Left renal pelvis (tissue), 4 donors: ENCODE measurements at places on chromosomes 16 and 17.

GRCh38 chr16:2019518-2019920 lies at the start of gene NPW:
TSS of gene NPW (plus strand) at chr16:2019785.
- no peak for DNase-seq

DNA sequence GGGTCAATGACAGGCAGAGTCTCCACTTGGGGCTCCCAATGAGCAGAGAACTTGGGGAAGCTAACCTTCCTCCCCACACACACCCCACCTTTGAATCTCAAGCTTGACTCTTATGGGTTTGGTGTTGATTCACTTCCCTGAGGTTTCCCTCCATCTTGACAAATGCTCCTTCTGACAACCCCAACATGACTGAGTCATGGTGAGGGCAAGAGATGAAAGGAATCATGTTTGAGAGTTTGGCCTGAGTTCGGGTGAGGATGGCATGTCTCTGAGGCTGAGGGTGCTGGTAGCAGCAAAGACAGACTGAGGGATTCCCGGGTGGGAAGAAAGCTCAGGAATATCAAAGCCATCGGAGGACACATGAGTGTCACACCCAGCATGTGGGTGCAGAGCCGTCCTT lies 18.7 kb downstream of the KRT9 start:
- DNase-seq, result no peak

DNA sequence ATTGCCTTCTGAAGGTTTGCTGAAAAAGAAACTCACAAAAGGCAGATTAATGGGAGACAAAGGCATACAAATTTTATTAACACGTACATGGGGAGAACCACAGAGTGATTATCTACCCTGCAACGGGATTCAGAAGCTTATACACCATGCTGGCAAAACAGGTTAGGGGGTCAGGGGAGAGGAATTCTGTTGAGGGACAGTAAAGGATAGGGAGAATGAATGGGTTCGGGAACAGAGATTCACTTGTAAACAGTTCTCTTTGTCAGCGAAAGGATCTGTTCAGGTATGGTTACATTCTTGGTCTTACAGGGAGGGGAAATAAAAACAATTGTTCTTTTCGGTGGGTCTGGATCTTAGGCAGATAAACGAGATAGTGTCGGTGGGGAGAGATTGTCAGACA lies 54.3 kb upstream of the B4GALNT2 start:
- no peak for DNase-seq

GRCh38 chr16:88343271-88343791 lies 39.4 kb upstream of the ZNF469 start:
- no peak for DNase-seq

DNA sequence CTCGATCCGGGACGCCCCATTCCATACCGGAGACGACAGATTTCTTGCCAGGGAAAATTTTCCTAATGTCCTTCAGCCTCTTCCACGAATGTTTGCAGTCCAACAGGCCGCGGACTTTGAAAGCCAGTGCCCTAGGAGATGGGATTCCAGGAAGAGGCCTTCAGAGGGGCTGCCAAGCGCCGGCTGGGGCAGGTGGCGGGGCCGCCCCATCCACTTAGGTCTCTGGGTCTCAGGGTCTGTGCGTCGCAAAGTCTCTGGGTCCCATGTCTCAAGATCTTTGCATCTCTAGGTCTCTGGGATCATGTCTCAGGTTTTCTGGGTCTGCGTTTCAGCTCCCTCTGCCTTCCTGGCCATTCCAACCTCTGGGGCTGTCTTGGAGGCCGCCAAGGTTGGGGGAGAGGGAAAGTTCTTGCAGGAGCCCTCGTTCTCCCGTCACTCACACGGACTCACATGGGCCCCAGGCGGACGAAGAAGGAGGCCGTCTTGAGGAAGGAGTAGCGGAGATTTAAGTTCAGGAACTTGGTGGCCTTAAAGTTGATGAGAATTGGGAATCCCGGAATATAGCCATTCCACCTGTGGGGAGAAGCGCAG lies 7.2 kb downstream of the ALOX12B start:
- DNase-seq, result no peak

GRCh38 chr16:89672177-89672941 lies 14.1 kb upstream of the CDK10 start:
- no peak for DNase-seq

DNA sequence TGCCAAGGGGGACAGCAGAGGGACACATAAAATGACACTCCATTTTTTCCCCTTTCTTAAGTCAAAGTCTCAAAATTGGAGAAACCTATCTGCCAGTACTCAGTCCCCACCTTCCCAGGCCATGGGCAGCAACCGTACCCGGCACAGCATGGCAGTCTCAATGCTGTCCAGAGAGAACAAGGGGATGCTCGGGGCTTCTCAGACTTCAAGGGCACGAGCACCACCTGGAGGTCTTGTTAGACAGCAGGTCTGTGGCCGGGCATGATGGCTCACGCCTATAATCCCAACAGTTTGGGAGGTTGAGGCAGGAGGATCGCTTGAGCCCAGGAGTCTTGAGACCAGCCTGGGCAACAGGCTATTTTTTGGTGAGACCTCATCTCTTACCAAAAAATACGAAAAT lies 3.2 kb downstream of the DNAH17 start:
- DNase-seq, result no peak

DNA sequence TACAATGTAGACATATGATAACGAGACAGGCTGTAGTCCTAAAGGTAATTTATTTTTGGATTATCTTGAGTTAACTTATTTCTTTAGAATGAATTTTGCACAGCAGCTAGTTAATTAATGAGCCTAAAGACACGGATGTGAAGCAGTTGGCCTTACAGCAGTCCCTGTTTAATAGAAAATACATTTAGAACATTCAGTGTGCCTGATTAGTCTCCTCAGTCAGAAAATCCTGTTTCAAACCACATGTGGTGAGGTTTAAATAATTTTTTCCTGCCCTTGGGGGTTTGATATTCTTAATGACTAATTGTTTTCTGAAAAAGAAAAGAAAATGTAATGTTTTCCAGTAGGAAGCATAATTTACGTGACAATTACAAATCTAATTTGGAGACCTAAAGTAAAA lies 494.2 kb upstream of the CDH8 start:
- no peak for DNase-seq

- DNase-seq, result no peak
Measured at GRCh38 chr17:4332296-4332970, 34.0 kb downstream of the UBE2G1 start.

DNA sequence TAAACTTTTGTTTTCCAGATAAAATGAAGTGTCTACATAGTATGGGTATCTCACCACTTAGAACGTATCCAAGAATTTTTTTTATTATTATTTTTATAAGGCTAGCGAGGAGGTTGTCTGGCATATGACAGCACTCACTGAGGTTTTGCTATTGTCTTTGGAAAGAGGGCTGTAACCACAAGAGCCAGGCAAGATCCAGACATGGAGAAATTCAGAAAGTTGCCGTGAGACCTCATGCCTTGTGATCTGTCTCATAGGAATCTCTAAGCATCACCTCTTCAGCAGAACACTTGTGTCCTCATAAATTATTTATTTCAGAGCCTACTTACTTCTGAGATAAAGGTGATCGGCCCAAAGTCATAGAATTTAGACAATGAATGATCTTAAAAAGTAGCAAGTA lies 410.8 kb downstream of the CDH11 start:
- DNase-seq, result no peak

GRCh38 chr17:82092628-82092994 lies 5.4 kb downstream of the FASN start:
- no peak for DNase-seq

DNA sequence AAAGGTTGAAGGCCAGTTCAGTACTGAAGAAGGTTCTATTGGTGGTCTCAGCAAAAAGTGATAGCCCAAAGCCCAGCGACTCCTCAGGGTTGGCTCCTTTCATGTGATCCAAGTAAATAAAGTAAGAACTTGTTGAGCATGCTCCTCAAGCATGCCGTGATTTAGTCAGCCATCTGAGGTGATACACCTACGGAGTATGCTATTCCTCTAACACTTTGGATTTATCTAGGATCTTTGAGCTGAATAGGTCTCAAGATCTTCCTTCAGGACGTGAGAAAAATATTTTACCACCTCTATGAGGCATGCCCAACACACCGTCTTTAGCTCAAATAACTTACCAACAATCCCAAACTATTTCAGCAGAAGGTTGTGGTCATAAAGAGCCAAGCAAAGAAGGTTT lies 153.3 kb upstream of the CORO6 start:
- no peak for DNase-seq

DNA sequence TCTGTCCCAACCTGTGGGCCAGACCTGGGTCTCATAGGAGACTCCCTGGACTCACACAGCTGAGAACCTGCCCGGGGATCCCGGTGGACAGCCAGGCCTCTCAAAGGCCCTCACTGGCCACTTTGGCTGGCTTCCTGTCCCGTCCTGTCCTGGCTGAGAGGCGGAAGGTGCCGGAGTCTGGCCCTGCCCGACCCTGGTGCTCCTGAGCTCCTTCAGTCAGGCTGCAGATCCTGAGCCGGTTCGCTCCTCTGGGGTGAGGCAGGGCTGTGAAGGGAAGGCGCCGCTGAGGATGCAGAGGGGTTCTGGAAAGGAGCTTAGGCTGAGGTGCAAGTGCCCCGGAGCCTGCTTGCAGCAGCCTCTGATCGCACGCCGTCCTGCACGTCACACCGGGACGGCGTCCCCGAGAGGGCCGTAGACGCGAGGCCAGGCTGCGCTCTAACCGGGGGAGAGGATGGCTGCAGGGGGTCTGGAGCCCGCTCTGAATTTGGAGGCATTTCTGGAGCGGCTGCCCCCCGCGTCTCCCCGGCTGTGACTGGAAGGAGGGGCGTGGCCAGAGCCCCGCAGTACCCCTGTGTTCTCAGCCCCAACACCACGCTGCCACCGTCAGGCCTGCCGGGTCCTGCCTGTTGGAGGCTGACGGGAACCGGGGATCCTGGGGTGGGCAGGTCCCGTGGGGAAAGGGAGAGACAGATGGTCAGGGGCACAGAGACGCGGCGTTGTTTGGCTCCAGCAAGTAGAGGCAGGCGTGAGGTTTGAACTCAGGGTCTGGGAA lies 4.1 kb downstream of the HGS start:
- no peak for DNase-seq

- DNase-seq, result no peak
Measured at GRCh38 chr17:69143151-69143550, 1.5 kb upstream of the ABCA6 start.

DNA sequence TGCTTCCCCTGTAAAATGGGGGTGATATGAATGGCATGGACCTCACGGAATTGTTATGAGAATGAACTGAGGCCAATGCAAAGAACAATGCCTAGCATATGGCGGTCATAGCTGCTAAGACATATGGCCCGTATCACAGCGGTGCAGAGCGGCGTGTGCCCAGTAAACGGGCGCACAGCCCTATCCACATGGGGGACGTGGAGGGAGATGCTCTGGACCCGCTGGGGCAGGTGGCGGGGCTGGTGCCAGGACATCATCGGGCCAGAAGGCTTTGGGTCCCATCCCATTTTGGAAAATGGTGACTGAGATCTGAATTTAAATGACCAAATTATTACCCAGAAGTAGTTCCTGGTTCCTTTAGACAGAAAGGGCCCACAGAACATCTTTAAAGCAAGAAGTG lies 18.5 kb upstream of the CPSF4L start:
- no peak for DNase-seq

- DNase-seq, result no peak
Measured at GRCh38 chr16:85611444-85612190, 1.5 kb upstream of the GSE1 start.

DNA sequence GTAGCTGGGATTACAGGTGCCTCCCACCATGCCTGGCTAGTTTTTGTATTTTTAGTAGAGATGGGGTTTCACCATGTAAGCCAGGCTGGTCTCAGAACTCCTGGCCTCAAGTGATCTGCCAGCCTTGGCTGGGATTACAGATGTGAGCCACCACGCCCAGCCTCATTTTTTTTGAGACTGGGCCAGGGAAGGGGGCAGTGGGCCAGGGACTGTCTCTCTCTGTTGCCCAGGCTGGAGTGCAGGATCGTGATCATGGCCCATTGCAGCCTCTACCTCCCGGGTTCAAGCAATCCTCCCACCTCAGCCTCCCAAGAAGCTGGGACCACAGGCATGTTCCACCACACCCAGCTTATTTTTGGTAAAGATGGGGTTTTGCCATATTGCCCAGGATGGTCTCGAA lies 16.0 kb downstream of the RSL1D1 start:
- DNase-seq, result no peak

- no peak for DNase-seq
Measured at GRCh38 chr17:68394608-68395331, 62.5 kb downstream of the WIPI1 start.

DNA sequence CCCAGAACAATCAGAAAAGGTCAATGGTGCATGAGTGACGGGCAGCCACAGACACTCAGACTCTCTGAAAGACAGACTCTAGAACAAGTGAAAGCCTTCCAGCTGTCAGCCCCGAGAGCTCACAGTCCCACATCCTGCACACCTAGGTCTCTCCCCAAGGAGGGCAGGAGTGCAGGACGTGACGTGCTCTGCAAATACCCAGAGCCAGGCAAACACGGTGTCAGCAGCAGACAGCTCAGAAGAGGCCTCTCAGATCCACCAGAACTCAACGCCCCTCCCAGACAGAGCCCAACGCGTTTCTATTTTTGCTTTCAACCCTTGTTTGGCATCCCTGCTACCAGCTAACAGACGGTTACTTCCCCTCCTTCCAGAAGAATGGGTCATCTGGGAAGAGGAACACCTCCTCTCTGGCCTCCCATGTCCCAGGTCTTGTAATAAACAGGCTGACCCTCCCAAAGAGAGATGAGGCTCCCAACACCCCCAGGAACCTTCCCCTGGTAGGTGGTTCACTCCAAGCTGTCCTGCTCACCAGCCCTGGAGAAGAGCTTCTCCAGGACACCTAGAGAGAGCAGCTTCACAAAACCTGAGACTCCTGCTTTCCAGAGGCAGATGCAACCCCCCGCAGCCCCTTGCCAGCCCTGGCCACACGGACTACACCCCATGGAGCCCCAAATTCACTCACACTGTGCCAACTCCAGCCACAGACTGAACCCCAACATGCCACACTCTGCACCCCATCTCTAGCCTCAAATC lies 7.6 kb downstream of the PITPNM3 start:
- DNase-seq, result no peak

GRCh38 chr16:89993971-89994370 lies 25.3 kb downstream of the DBNDD1 start:
- no peak for DNase-seq

GRCh38 chr16:10987361-10988163 lies 43.2 kb downstream of the CLEC16A start:
- DNase-seq, result no peak

DNA sequence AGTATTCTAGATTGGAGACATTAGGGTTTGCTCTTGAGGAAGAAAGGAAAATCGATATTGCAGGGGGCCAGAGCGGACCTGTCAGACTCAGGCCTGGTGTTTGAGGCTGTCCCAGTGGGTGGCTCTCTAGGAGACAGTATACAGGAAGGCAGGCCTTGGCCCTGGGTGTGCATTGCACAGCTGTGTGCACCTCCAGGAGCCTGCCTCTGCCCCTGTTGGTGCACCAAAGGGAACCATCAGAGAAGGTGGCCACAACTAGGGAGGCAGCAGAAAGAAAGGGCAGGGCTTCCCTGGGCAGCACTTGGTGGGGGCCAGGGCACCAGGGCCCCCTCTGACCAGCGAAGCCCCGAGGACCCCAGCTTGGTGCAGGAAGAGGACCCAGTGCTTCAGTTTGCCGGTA lies 188.0 kb downstream of the NTN1 start:
- no peak for DNase-seq
